ENCODE measurements at places on chromosomes 11 and 22. TPM values are rescaled to one million over a fixed set of nuclear protein-coding genes. Genes with fewer than 3 reads are reported as not detected.

- DNase-seq, result no peak
Measured at GRCh38 chr11:47308050-47308823, 38.3 kb downstream of the MADD start.

GRCh38 chr11:76512851-76513653 is 68.2 kb downstream of the EMSY start:
- DNase-seq, result peak; percentile 68

DNA sequence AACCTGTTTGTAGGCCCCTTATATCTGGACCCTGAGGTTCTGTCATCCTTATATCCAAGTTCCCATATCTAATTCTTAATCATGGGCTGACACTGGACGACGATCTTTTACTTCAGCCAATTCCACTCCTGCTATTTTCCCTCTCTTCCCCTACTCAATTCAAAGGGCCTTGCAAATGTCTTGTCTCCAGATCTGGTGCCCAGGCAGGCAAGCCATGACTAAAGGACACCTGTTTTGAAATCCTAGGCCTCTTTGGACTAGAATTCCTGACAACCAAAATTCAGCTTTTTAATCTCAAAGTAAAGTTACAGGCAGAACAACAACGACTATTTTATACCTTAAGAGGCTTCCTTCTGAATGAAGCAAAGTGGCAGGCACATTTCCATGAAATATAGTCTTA is 963.4 kb downstream of the DLG2 start:
- DNase-seq, result no peak

ADM2 gene
- total RNA-seq, result 0.60 TPM

BAIAP2L2 gene
- not detected for total RNA-seq

P2RX6 gene
- total RNA-seq, result under 0.01 TPM

Data from dermis blood vessel endothelial cell (primary cell).